Stimulated activated CD8-positive, alpha-beta memory T cell treated with anti-CD3 and anti-CD28 coated beads, Interleukin-7, amount 100 ng/mL, for 4 hours (primary cell): ENCODE measurements at places on chromosomes 2 and 18.

- DNase-seq = no peak
These were observed 290.8 kb downstream of the ALPK2 start for GRCh38 chr18:58338141-58338540.

- no peak for DNase-seq
These were observed 47.0 kb downstream of the AQP4 start for GRCh38 chr18:26818461-26818860.

DNA sequence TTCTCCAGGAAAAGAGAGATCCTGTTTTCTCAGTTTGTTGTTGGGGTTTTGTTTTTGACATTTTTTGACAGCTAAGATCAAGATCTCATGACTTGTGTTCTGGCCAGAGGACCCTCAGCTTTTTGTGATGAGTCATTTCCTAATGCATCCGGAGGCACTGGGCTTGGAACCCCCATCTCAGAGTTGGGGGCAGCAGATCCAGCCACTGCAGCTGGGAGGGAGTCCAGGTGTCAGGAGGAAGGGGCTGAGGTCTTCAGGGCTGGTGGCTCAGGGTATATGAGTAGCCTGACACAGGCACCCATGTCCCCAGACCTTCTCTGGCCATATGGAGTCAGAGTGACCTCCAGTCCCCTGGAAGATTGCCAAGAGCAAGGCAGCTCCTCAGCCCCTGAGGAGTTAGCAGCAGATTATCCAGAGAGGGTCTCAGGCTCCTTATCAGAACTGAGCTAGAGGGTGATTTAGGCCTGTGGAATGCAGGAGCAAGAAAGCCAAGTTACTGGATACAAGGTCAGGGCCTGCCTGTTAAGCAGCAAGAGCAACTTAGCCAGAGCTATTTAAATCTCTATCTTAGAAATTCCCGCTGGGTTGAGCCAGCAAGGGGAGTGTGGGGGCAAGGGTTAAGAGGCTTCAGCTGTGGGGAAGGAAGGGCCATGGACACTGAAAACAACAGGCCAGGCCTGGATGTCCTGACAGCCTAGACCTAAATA is 62.4 kb downstream of the TANC1 start:
- no peak for DNase-seq

DNA sequence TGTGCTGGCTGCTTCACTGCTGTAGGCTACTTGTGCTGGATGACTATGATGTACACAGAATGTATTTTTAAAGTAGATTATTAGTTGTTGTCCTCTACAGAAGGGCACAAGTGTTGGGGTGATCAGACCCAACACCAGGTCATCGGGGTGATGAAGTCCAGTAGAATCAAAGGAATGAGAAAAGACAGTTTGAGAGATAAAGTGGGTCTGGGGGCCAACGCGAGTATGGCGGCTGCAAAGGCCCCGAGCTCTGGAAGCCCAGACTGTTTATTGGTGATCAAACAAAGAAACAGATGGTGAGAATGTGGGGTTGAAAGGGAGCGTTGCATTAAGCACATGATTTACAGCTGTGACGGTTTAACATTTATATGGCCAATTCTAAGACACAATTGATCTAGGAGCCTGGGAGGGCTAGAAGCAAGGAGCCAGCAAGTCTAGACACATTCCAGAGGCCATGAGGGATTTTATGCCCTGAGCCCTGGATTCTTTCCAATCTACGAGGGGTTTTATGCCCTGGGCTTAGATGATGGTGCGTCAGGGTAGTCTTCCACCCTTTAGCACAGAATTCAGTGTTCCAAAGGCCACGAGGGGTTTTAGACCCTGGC is 153.5 kb downstream of the AGPS start:
- DNase-seq = no peak

DNA sequence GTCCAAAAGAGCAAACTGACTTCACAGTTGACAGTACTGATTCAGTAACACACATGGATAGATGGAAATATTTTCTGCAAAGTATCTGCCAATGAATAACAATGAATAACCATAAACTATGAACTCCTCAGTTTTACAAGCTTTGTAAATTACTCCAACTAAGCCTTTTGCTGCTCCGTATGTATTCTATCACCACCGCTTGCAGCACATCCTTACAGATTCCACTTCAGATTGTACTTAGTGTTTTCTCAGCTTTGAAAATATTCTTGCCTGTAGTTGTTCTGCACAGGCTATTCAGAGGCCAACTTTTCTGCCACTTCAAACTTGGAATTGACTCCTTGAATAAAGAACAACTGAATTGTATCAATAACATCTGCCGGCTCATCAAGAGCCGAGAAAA is 36.2 kb downstream of the TLK1 start:
- DNase-seq = no peak

DNA sequence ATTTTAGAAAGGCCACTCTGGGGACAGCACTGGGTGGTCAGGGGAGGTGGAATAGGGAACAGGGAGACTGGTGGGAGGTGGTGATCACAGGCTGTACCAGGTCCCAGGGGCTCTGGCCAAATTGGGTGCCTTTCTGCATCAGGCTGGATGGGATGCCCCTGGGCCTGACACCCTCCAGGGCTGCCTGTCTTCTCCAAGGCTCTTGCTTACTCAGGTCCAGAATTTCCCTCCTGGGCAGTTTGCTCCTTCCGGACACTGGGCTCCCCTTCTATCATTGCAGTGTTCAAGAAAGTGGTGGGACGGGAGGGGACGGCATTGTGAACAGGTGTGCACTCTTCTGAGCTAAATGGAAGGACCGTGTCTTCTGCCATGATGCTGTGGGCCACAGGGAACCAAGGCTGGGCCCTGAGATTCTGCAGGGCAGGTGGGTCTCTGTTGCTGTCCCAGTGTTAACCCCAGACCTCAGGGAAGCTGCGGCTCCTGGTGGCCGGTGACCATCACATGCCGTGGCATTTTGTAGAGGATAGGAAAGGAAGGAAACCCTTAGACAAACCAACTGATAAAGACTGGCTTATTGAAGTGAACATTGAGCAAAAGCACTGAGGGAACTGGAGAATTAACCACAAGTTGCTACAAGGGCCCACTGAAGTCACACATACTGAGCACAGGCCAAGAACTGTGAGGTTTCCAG is 93.7 kb upstream of the HS6ST1 start:
- DNase-seq = no peak

- DNase-seq = no peak
These were observed 137.5 kb upstream of the RNF152 start for GRCh38 chr18:62030091-62030985.

GRCh38 chr2:198127627-198128026 is 323.2 kb downstream of the PLCL1 start:
- DNase-seq = peak; percentile 5

DNA sequence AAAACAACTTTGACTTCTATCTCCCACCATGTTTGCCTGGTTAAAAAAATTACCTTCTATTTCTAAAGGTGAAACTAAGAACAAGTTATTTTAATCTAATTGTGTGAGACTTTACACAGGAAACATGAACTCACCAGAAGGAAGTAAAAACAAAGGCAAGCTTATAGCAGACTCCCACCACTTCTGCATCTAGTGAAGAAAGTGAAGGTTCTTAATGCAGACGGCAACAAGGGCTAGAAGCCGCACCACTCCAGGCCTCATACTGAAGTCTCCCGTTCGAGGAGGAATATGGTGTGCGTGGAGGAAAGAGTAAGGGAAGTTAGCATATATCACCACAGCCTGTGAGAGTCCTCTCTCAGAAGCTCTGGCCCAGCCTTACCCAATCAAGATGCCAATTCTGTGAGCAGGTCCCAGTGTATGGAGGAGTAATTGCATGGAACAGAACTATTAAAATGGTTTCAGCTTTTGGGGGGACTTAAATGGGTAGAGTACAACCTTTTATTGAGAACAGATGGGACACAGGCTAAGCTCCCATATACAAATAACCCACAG is 958.7 kb downstream of the BCL11A start:
- no peak for DNase-seq
